Iris pigment epithelial cell (primary cell): ENCODE measurements at places on chromosomes 4 and X.

DNA sequence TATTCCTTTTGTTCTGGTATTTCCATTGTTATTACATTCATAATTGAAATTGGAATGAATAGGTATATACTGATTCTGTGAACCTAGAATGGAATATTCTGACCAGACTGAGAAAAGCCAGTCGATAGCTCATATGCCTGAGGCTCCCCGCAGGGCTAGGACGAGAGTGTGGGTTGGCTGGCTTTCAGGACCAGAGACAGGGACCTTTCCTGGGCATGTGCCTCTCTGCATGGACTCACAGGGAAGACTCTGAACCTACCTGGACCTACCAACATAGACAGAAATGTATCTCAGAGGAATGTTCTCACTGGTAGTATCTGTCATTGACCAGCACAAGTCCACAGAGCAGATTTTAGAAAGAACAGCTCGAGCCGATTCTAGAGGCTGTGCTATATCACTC lies 214.6 kb downstream of the FRMPD4 start:
- DNase-seq = no peak

GRCh38 chrX:100745806-100746537 lies 14.1 kb upstream of the SYTL4 start:
- DNase-seq = peak; percentile 35

DNA sequence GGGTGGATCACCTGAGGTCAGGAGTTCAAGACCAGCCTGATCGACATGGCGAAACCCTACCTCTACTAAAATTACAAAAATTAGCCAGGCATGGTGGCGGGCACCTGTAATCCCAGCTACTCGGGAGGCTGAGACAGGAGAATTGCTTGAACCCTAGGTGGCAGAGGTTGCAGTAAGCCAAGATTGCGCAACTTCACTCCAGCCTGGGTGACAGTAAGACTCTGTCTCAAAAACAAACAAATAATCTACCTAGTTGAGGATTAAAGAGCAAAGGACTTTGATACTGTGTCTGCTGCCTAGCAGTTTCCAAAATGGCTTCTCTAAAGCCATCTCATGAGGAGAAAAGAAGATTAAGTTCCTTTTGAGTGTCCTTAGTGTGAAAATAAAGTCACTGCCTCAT lies 37.8 kb downstream of the SMS start:
- DNase-seq = no peak

- no peak for DNase-seq
These were observed 32.3 kb downstream of the C4orf54 start for GRCh38 chr4:99625369-99625768.

GRCh38 chrX:32443841-32444240 lies 767.5 kb downstream of the DMD start:
- DNase-seq = no peak

- peak; percentile 89 for DNase-seq
These were observed at the start of gene PDGFRA for GRCh38 chr4:54228961-54229501. TSS of gene PDGFRA (plus strand) at chr4:54229293. CDS start at chr4:54258769, 29,476 bp downstream.

DNA sequence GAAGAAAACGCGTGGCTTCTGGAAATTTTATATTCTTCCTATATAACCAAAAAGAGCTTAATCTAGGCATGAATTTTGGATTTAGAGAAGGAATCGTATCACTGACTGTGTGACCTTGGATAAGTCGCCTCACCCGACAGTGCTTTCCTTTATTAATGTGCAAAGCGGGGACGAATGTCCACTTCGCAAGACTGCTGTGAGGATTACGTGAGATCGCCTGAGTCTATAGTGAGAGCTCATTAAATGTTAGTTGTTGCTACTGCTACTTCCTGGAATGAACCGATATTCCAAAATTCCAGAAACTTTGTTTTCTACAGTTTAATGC lies 448 bp upstream of the TBC1D8B start:
- DNase-seq = no peak

- no peak for DNase-seq
These were observed 4.4 kb downstream of the PQBP1 start for GRCh38 chrX:48902135-48902534.

DNA sequence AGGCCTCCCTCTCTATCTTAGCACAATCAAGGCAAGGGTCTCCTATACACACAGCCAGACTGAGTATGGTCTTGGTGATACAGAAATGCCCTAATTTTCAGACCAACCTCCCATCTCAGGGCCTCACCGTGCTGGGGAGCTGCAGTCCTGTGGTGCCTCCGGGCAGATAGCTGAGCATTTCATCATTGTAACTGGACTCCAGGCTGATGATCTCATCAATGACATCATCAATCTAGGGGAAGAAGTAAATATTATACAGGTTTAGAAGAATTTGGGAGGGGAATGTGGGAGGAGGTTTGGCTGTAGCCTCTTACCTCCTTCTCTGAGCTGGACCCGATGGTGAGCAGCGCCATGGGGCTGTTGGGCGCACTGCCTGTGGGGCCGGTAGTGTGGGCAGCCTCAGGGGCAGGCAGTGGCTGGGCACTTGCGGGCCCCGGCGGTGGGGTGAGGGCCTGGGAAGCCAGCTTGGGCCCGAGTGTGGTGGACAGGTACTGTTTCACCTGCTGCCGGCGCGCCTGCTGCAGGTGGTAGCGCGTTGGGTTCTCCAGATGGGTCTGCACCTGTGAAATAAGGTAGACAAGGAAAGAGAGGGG lies 5.2 kb downstream of the TFE3 start:
- peak; percentile 75 for DNase-seq

- peak; percentile 80 for DNase-seq
These were observed 528.9 kb upstream of the ARX start for GRCh38 chrX:25544641-25545040.

DNA sequence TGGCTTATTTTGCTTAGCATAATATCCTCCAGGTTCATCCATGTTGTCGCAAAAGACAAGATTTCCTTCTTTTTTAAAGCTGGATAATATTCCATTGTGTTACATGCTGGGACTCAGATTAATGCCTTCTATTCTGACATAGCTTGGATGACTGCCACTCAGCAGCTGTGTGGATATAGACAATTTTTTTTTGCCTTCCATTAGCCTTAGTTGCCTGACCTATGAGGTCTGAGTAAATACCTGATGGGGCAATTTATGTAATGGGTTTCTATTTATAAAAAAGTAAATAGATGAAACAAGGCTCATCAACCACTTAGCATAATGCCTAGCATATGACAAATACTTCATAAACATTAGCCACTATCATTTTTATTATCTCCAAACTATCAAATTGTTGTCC lies 515.4 kb downstream of the ZNF674 start:
- DNase-seq = no peak

DNA sequence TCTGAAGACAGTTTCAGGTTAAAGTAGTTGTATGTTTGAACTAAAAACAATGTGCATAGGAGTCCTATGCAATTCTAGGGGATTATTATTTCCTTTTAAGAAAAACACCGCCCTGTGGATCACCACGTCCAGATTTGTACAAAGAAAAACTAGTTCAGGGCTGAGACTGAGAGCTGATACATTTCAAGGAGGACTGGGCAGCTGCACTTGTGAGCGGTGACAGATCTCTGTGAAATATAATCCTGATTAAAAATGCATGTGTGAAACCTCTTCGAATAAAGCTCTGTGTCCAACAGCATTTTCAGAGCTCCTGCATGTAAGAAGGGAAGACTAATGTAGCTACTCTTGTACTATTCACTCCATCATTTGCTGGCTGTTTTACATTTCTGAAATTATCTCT lies 365.8 kb upstream of the PITX2 start:
- DNase-seq = no peak

DNA sequence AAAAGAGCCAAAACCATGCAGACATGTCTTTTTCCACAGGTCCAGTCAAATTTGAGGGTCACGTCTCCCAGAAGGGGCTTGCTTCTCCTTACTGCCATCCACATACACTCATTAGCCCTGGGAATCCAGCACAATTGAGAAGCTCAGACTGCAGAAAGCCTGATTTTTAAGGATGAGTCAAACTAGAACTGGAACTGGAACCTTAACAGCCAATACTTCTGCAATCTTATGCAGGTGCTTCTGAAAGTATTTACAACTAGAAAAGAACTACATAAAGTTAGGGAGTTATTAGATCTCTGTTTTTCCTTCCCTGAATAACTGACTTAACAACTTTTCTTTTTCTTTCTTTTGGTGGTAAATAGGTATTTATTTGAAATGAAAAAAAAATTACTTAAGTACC lies 86.3 kb downstream of the CDS1 start:
- no peak for DNase-seq

- no peak for DNase-seq
These were observed 19.5 kb downstream of the SMAD1 start for GRCh38 chr4:145501051-145501660.

DNA sequence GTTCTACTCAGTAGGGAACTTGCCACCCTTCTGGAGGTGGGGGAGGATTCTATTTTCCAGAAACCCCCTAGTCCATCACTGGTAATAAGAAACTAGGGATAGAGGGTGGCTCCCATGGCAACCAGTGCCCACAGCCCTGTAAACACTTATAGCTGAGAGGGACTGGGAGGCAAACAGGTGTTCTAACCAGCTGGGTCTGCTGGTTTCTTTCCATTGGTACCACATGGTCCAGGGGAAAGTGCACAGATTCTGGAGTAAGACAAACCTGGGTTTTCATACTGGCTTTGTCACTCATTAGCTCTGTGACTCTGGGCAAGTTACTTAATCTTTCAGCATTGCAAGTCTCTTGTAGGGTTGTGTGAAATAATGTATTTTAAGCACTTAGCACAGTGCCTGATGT lies 26.9 kb downstream of the IGSF1 start:
- no peak for DNase-seq

- DNase-seq = no peak
These were observed 44.3 kb downstream of the CNGA1 start for GRCh38 chr4:47972181-47972580.

GRCh38 chr4:48565362-48566033 lies 75.4 kb downstream of the ZAR1 start:
- DNase-seq = no peak

GRCh38 chr4:120753854-120754253 lies 168.7 kb downstream of the PRDM5 start:
- no peak for DNase-seq

DNA sequence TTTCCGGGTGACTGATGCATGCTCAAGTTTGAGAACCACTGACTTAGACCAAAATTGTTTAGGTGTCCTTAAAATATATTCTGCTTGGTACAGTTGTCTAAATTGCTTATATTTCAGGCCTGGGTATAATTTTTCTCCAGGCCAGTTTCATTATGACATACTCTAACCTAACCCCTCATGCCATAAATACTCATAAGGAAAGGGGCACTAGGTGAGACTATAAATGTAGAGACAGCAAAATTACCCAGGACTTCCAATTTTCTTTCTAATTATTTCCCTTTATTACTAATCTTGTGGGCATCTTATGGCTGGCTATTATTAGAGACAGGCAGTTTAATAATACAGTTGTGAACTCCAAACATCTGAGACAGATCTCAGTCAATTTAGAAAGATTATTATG lies 150.2 kb downstream of the RRAGB start:
- DNase-seq = no peak

- DNase-seq = no peak
These were observed 717 bp downstream of the EDA start for GRCh38 chrX:69616457-69617203.

DNA sequence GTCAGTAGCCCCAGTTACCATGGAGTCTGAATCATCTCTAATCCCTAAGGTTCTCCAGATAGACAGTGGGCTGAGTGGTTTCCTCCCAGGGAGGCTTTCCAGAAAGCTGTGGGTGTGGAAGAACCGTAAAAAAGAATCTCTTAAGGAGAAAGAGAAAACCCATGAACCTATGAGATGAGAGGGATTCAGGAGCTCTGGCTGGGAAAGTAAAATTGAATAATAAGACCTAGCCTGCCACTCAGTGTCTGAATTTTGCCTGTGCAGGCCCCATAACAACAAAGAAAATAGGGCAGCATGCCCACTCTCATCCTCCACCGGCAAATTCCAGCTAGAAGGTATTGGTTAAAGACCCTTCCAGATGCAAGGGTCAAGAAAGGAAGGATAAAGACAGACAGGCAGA lies 16.9 kb downstream of the AWAT2 start:
- DNase-seq = no peak

DNA sequence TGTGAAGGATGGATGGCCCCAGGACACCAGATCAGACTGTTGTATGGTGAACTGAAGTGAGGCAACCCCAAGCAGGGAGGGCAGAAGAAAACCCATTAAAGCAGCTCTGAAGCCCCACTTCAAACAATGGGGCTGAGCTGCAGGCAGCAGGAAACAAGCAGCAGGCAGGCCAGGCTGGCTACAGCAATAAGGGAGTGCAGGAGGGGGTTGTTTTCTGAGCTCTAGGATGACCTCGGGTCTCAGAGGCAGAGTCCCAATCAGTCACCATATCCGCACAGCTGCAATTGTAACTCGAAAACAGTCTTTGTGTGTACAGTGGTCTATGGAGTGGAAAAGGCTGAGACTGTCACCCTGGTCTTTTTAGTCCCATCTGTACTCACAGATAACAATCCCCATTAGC lies 90.4 kb downstream of the COL4A6 start:
- DNase-seq = no peak

DNA sequence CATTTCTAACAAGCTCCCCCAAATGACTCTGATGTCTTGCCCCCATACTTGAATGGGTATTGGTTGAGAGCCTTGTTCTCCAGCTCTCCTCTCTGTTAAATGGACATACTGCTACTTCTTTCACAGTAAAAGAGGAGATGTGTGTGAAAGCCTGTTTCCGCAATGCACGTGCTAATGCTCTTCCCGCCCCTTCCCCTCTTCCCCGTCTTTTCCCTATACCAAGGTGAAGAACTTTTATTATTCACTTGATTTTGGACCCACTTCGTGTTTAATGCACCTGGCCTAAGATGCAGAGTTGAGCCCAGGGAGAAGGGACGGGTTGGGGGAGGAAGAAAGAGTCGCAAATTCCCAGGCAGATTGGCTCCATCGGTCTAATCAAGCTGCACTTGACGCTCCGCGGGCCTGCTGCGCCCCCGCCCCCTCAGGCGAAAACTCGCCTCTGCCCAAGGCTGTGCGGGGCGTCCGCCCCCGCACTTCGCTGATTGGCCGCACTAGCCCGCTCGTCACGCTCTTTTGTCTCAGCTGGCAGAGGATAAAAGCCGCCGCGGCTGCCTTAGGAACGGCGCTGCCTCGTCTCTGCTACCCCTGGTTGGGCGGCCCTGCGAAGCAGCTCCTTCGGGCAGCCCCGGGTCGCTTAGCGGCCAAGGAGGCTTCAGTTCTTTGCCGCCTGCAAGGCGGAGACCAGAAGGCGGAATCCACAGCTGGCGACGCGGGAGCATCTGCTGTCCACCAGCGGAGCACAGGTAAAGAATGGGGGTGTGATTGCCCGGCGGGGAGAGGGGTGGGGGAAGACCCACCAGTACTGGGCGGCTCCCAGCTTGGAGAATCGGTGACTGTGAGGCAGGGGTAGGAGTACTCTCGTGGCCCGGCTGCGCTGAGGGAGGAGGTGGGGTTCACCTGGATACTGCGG lies at the start of gene ZCCHC12:
Gene ZCCHC12, plus strand, starts transcription at position 562 of the 910 bp plus-strand sequence. CDS start 1,421 bp downstream, outside the sequence.
- DNase-seq = peak; percentile 52

GRCh38 chr4:181745933-181746625 lies 497.1 kb upstream of the TENM3 start:
- DNase-seq = no peak

GRCh38 chr4:148071009-148071408 lies 339.1 kb downstream of the ARHGAP10 start:
- DNase-seq = no peak
